Panc1 (cell line): ENCODE measurements at places on chromosomes 11 and 22.

DNA sequence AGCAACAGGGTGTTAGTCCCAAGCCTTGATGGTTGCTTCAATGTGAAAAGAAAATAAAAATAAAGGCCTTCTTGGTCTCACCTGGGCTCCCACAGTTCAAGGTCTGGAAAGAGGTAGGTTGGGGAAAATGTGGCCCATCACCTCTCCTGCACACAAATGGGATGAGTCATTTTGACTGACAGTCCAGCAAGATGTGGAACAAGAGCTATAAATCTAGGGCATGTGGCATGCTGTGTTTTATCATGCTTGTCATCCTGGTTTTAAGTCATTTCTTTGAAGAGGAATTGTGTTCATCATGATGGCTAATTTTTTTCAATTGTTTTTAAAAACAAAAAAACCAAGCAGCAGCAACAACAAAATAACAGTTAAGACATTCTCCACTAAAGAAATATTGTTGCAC lies 503.7 kb downstream of the NTM start:
- no peak for DNase-seq

DNA sequence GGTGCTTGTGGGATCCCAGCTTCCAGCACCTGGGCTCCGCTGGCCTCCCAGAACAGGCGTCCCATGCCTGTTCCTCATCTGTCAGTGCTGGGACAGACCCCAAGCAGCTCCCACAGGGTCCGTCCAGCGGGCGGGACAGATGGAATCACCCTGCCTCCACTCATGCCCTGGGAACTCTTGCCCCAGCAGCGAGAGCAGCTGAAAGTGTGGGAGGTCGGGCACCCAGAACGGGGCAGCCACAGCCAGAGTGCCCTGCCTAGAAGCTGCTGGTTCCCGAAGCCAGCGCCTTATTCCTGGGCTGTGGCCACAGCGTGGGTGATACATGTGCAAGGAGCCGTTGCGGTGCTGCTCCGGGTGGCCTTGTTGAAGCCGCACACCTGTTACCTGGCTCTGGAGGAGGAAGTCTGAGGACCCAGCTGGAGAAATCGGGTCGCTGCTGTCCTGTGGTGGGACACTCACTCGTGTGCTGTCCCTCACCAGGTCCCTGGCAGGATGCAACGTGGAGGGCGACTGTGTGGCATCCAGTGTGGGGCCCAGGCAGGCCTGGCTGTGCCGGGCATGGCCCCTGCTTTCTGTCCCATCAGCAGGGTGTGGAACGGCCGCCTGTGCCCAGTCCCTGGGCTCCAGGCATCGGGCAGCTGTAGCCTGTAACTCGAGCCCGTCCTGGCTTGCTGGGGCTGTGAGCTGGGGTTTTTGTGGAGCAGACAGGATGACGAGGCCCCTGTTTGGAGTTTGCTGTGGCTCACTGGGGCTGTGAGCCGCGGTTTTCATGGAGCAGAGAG lies 16.2 kb downstream of the GRAMD4 start:
- DNase-seq: no peak

GRCh38 chr22:36853407-36854099 lies 7.3 kb upstream of the NCF4 start:
- DNase-seq: no peak

DNA sequence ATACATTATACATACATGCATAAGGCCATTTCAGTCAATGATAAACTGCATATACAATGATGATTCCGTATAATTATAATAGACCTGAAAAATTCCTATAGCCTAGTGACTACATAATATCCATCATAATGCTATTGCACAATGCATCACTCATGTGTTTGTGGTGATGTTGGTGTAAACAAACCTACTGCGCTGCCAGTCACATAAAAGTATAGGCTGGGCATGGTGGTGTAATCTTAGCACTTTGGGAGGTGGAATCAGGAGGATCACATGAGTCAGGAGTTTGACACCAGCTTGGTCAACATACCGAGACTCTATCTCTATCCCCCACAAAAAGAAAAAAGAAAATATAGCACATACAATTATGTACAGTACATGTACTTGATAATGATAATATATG lies 163.7 kb upstream of the DDI1 start:
- DNase-seq: no peak

- DNase-seq: no peak
Measured at GRCh38 chr22:27100789-27101188, 443.4 kb downstream of the MIAT start.

GRCh38 chr11:95829580-95830259 lies 39.4 kb downstream of the CEP57 start:
- no peak for DNase-seq

DNA sequence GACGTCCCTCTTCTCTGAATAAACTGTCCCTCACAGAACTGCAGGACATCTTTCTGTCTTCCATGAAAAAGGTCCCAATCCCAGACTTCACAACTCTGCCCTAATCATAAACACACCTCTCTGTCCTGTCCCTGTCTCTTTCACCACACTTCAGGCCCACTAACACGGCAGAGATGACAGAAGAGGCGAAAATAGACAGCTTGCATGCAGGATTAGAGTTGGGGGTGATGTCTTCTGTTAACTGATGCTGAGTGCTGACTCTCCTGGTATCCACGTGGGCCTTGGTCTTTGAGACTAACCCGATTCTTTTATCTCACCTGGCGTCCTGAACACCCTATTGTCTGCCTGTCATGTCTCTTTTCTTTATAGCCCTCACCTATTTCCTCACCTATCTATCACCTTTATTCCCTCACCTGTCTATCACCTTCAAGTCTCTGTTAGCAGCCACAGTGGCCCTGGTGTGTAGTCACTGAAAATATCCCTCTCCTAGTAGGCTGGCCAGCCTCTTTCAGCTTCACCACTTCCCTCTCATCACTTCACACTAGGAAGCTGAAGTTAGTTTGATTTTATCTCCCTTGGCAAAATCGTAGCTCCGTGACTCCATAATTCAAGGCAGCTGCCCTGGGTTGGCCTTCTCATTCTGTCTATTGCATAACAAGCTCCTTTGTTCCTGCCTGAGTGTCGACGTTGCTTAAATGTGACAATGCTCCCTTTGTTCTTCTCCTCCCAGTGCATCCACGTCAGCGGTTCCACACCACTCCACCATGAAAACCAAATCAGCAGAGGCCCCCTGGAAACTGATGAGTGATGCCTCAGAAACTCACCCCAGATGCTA lies 30.6 kb upstream of the DRD2 start:
- DNase-seq: no peak

DNA sequence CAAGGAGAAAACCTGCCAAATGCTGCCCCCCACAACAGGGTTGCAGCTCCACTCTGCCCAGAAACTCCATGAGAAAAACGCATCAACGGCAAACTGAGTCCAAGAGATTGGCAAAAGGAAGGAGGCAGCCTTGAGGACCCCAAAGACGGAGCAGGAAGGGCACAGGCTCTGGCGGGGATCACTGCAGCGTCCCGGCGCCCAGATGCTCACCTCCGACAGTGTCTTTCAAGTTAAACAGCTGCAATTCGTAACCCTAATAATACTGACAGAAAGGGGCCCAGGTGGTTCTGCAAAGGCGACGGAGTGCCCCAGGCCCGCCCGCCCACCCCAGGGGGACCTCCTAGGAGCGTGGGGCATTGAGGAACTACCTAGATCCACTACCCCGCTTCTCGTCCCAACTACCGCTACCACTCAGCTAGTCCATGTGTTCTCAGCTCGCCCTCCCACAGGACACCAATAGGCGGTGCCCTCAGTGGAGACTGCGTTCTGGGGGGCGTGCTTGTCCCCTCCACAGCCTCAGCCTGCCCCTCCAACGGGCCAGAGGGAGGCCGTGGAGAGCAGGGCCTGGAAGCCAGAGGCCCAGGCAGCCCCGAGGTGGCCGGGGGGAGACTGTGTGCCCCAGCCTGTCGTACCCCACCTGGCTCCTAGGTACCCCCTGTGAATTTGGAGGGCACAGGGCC lies 127.4 kb downstream of the PHF21B start:
- no peak for DNase-seq

- no peak for DNase-seq
Measured at GRCh38 chr11:14384338-14384737, 25.4 kb upstream of the RRAS2 start.

DNA sequence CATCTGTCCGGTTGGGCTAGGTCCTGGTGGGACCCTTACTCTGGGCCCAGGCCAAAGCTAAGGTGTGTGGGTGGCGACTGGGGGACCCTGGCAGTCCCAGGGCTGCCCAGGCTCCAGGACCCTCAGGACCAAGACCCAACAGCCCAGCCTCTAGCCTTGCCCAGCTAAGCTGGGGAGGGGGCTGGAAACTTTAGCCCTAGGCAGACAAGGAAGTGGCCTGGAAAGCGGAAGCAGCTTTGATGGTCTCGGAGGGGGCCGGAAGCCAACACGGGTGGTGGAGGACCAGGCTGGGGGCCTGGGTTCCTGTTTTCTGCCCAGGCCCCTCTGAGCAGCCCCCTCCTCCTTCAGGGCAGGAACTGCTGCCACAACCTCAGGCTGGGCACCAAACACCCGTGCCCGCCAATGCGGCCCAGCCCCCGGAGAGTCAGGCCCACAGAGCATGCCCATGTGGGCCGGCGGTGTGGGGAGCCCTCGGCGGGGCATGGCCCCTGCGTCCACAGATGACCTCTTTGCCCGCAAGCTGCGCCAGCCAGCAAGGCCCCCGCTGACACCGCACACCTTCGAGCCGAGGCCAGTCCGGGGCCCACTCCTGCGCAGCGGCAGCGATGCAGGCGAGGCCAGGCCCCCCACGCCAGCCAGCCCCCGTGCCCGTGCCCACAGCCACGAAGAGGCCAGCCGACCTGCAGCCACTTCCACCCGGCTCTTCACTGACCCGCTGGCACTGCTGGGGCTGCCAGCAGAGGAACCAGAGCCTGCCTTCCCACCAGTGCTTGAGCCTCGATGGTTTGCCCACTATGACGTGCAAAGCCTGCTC lies 2.8 kb downstream of the SIPA1 start:
- no peak for DNase-seq

- peak; percentile 74 for DNase-seq
Measured at GRCh38 chr11:128831174-128832120, 35.6 kb downstream of the KCNJ1 start.

- no peak for DNase-seq
Measured at GRCh38 chr11:69682221-69682620, 7.1 kb upstream of the LTO1 start.

DNA sequence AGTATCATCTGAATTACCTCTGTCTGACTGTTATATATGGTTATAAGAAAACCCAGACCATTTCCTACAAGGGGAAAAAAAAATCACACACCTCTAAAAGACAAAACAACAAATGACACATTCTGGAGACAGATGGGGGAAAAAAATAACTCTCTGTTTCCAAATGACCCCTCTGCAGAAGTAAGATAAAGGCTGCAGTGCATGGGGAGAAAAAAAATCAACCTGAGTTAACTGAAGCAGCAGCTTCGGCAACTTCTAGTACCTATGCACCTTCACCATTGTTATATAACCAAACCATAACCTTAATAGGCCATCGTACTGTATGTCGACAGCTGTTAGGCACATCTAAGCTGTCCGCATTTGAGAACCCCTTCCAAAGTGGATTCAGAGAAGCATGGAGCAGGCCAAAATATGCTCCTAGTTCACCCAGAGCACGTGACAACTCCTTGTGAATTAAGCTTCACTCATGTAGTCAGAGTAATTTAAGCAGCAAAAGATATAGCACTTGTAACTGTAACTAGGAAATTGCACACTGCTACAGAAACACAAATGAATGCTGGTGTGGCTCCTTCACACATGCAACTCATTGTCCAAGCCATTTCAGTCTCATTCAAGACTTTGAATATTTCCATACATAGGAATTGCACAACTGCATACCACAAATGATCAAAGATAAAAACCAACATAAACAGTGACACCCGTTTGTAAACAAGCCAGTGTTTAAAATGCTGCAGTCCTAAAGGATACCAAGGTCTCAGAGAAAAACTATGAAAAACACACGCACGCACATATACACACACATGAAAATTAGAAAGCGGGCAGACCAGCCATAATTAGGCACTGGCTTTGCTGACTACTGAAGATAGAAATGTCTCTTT lies 2.7 kb downstream of the SIK3 start:
- no peak for DNase-seq

- DNase-seq: no peak
Measured at GRCh38 chr11:1563697-1564534, 8.2 kb downstream of the DUSP8 start.

DNA sequence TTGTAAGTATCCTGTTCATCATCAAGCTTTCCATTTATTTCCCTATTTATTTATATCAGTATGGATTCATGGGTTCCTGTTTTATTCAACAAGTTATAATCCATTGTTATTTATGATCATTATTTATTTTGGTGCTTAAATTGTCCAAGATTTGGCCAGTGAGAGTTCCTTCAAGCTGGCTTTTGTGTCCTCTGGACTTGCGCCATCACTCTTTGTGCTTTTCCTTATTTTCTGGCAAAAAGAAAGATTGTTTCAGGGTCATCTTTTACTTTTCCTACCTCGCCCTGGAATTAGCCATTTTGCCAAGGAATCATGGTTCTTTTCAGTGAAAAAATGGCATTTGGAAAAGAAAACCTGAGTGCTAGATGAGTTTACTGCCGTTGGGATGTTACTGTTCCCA lies 193.4 kb downstream of the ADAMTS15 start:
- DNase-seq: no peak

DNA sequence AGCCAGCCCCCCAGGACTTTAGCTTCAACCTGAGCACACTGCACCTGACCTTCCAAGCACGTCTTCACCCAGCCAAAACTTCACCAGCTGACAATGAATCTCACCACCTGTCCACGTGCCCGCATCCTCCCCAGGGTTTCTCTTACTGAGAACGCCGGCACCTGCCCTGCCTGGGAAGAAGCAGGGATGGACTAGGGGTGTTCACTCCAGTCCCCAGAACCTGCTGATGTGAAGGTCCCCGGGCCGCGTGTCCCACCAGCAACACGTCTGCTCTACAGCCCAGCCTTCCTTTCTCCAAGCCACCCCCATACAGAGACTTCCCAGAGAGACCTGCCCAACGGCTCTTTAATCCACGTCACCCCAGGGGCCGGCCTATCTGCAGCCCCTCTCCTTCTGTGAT lies 12.8 kb downstream of the CPT1A start:
- DNase-seq: no peak

- no peak for DNase-seq
Measured at GRCh38 chr11:12927221-12927620, 81.9 kb upstream of the RASSF10 start.

- no peak for DNase-seq
Measured at GRCh38 chr11:75151346-75152047, 590 bp downstream of the SLCO2B1 start.

- no peak for DNase-seq
Measured at GRCh38 chr22:33635766-33636165, 284.5 kb downstream of the LARGE1 start.

- no peak for DNase-seq
Measured at GRCh38 chr11:117538263-117539135, 210.8 kb downstream of the CEP164 start.

DNA sequence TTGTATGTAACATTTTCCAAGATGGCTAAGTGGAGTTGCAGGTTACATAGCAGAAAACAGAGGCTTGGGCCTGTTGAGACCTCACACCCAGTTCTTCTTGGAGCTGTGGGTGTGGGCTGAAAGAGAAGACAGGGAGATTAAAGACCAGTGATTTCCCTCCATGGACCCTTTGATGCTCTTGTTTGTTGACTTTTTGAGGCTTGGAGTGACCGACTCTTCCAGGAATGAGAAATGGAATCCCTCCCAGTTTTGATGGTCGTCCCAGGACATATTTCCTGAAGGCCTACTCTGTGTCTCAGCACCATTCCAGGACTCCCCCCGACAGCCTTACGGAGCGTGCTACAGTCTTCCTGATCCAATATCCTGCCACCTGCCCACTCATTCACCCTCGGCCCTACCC lies 96.9 kb downstream of the PTPRJ start:
- no peak for DNase-seq
